Left ventricle myocardium inferior (tissue), 1 donor: ENCODE measurements at places on chromosomes 13 and 19. TPM values are rescaled to one million over a fixed set of nuclear protein-coding genes. Genes with fewer than 3 reads are reported as not detected.
A peak's percentile ranks its signal among the peaks of the same experiment; 100 is the strongest.

Gene CRLF1
- total RNA-seq = 20.0 TPM

Gene SYNE4
- 0.58 TPM for total RNA-seq

Gene ABHD8
- total RNA-seq = 11.7 TPM

Gene RAB8A
- 17.7 TPM for total RNA-seq

Gene MTUS2
- 101 TPM for total RNA-seq

Gene KLK10
- total RNA-seq = not detected

GRCh38 chr19:18441804-18442788 is 4.2 kb upstream of the ISYNA1 start:
- no peaks in the 10 kb centered on the region for H3K27me3 ChIP-seq
- peaks cover 38% of the 10 kb centered on the region for H3K36me3 ChIP-seq
- DNase-seq = no peak
- H3K27ac ChIP-seq = no peak overlapping the region

DNA sequence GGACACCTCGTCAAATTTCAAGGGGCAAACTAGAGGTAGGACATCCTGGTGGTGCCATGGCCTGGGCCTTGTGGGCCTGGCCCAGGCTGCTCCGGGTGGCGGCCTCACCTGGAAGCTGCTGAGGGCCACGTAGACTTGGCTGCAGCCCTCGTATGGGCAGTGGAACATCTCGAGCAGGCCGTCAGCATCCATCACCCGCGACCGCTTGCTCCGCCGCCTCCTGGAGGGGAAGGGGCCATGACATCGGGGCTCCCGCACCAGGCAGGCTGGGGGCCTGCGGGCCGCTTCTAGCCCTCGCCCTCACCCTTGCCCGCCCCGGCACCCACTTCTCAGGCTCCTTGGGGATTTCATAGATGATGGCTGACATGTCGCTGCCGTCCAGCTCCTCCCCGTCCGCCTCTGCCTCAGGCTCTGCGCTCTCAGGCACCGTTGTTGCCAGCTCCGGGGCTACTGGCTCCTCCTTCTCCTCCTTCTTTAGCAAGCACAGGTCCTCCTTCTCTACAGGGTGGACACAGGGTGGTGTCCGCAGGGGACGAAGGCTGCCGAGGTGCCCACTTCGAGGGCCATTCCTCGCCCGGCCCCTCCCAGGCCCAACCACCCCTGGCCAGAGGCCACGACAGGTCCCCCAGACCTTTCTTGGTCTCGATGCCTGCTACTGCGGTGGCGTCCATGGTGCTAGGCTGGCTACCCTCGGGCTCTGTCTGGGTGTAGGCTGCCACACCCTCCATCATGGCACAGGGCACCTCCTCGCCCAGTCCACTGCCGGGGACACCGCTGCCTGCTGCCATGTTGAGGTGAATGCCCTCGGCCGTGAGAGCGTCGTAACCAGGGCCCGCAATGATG is 6.0 kb upstream of the ELAVL3 start:
- H3K27me3 ChIP-seq = peaks cover 37% of the 10 kb centered on the region
- no peak for DNase-seq
- H3K4me3 ChIP-seq = no peak overlapping the region
- H3K4me1 ChIP-seq = peaks cover 16% of the 10 kb centered on the region
- H3K36me3 ChIP-seq = peaks cover 33% of the 10 kb centered on the region
- no peak overlapping the region for H3K27ac ChIP-seq

GRCh38 chr19:13099073-13099999 is 3.3 kb downstream of the LYL1 start:
- peaks cover 98% of the 10 kb centered on the region for H3K4me1 ChIP-seq
- H3K27me3 ChIP-seq = no peaks in the 10 kb centered on the region
- peaks cover 10% of the 10 kb centered on the region for H3K36me3 ChIP-seq
- DNase-seq = peak; percentile 81
- peak overlapping the region; percentile 70 for H3K4me3 ChIP-seq
- peak overlapping the region; percentile 97 for H3K27ac ChIP-seq

DNA sequence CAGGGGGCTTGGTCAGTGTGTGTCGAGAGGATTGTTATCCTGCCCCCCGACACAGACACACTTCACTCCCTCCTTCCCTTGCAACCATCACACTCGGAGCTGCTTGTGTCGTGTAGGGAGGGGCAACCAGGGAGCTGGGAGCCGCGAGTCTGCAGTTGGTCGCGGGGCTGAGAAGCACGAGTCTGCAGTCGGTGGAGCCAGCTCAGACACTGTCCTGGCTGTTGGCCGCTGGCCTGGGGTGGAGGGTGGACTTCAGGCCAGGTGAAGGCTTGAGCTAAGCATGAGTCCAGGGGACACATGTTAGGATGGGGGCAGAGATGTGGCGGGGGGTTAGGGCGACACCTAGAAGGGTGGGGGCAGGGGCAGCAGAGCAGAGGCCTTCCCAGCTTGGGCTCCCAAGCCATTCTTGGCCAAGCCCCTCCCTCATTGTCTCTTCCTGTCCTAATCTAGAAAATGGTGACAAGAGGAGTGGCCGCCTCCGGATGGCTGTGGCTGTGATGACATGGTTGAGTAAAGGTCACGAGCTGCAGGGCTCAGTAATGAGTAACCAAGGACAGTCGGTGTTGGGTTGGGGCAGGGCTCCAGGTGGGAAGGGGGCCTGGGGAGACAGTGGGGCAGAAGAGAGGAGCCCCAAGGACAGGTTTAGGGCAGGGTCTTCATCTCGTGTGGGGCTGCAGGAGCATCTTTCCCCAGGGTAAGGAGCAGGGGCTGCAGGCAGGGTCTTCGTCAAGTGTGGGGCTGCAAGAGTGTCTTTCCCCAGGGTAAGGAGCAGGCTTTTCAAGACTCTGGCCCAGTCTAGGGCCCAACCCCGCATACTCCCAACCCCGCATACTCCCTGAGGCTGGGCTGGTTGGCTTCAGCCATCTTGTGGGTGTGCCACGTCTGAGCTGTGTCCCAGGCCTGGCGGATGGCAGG is 8.6 kb downstream of the PPP5C start:
- no peak for DNase-seq
- H3K27ac ChIP-seq = peak overlapping the region; percentile 56
- H3K36me3 ChIP-seq = peaks cover 41% of the 10 kb centered on the region
- H3K4me1 ChIP-seq = peaks cover 70% of the 10 kb centered on the region
- H3K27me3 ChIP-seq = no peaks in the 10 kb centered on the region
- H3K4me3 ChIP-seq = no peak overlapping the region

DNA sequence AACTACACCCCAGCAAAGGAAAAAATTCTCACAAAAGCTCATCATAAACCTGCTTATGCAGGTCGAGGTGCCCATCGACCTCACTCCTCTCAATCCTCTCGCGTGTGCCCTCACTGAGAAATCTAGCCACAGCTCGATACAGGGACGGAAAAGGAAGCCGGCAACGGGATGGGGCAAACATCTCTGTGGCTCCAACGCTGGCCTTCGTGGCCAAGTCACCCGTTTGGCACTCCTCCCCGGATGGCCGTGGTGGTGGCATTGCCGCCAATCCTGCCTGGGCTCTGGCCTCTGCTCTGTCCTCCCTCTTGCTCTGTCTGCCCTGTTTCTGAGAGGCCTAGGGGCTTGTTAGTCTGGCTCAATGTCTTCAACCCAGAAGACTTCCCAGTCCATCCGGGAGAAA is 41.2 kb downstream of the ZNF146 start:
- peaks cover 9% of the 10 kb centered on the region for H3K4me1 ChIP-seq
- no peaks in the 10 kb centered on the region for H3K36me3 ChIP-seq
- no peak overlapping the region for H3K4me3 ChIP-seq

DNA sequence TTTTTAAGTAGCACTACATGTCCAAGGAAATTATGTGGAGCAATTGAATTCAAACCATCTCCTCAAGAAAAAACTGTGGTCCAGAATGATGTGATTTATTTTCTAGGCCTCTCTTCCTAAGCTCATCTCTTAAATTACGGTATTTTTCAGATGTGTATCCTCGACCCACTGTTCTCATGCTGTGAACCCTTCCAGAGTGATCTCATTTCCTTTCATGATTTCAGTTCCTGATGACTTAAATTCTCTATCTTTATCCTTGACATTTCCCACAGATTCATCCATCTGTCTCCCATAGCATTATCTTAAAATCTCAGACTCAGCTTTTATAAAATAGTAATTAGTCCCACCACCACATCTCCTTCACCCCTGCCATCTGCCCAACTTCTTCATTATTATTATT is 117.6 kb upstream of the SPRY2 start:
- no peak overlapping the region for H3K4me3 ChIP-seq
- H3K27ac ChIP-seq = peak overlapping the region; percentile 56
- no peaks in the 10 kb centered on the region for H3K27me3 ChIP-seq
- no peak for DNase-seq
- no peaks in the 10 kb centered on the region for H3K36me3 ChIP-seq

DNA sequence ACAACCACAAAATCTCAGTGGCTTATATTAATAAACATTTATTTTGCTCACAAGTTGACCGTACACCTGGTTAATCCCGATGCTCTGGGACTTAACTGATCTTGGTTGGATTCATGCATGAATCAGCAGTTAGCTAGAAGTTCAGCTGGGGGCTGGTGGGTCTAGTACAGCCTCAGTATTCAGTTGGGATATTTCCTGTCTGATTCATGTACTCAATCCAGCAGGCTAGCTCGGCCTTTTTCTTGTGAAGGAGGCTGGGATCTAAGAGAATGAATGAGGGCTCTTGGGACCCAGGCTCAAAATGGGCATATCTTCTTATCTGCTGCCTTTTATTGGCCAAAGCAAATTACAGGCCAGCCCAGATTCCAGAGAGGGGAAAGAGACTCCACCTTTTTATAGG is 178.8 kb downstream of the KCTD12 start:
- H3K4me1 ChIP-seq = peaks cover 23% of the 10 kb centered on the region
- no peak for DNase-seq

GRCh38 chr19:14520543-14520942 is 2.3 kb upstream of the DNAJB1 start:
- no peak overlapping the region for H3K4me3 ChIP-seq
- H3K36me3 ChIP-seq = peaks cover 16% of the 10 kb centered on the region
- DNase-seq = no peak
- no peak overlapping the region for H3K27ac ChIP-seq
- no peaks in the 10 kb centered on the region for H3K27me3 ChIP-seq

- H3K4me1 ChIP-seq = peaks cover 21% of the 10 kb centered on the region
- no peak overlapping the region for H3K27ac ChIP-seq
- peaks cover 23% of the 10 kb centered on the region for H3K27me3 ChIP-seq
- DNase-seq = no peak
- H3K36me3 ChIP-seq = no peaks in the 10 kb centered on the region
Observed at GRCh38 chr19:45477186-45477585, 9.4 kb downstream of the FOSB start.

GRCh38 chr19:30861919-30862318 is 487.3 kb downstream of the TSHZ3 start:
- DNase-seq = no peak
- no peak overlapping the region for H3K27ac ChIP-seq
- H3K4me1 ChIP-seq = no peaks in the 10 kb centered on the region
- peaks cover 43% of the 10 kb centered on the region for H3K27me3 ChIP-seq
- H3K4me3 ChIP-seq = no peak overlapping the region

DNA sequence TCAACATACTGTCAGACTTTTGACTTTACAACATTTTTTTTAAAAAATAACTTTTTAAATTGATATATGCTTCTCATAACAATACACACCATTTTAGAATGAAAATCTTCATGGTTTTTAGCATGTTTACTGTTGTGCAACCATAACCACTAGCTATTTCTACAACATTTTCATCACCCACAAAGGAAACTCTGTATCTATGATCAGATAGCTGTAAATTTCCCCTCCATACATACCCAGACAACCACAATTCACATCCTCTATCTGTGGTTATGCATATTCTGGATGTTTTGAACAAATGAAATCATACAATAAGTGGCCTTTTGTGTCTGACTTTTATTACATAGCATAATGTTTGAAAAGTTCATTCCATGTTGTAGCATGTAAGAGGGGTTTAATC is 1666.0 kb downstream of the EFNB2 start:
- no peak overlapping the region for H3K4me3 ChIP-seq
- no peaks in the 10 kb centered on the region for H3K4me1 ChIP-seq
- DNase-seq = no peak
- no peak overlapping the region for H3K27ac ChIP-seq
- H3K36me3 ChIP-seq = no peaks in the 10 kb centered on the region

DNA sequence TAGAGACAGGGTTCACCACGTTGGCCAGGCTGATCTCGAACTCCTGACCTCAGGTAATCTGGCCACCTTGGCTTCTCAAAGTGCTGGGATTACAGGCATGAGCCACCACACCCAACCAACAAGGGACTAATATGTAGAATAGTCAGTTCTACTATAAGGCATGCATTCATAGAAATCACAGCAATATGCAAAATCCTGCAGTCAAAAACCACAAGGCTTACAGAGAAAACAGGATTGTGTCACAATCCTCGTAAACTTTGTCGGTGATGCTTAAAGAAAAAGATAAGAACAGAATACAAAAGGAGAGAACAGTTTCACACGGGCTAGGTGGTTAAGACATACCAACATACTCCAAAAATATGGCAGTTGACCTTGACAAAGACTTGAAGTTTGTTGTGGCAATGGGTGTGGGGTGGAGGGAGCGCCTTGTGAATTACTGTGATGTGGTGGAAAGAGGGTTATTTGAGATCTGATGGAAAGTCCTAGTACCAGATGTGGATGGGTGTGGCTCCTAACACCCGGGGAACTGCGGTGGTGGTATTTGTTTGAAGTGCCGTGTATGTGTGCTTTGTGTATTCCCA is 12.4 kb downstream of the NOSIP start:
- H3K27ac ChIP-seq = no peak overlapping the region
- no peaks in the 10 kb centered on the region for H3K36me3 ChIP-seq
- H3K4me3 ChIP-seq = no peak overlapping the region
- H3K27me3 ChIP-seq = no peaks in the 10 kb centered on the region

GRCh38 chr13:44951184-44951583 is 38.1 kb downstream of the NUFIP1 start:
- no peaks in the 10 kb centered on the region for H3K27me3 ChIP-seq
- H3K4me3 ChIP-seq = no peak overlapping the region
- no peak for DNase-seq
- no peak overlapping the region for H3K27ac ChIP-seq

DNA sequence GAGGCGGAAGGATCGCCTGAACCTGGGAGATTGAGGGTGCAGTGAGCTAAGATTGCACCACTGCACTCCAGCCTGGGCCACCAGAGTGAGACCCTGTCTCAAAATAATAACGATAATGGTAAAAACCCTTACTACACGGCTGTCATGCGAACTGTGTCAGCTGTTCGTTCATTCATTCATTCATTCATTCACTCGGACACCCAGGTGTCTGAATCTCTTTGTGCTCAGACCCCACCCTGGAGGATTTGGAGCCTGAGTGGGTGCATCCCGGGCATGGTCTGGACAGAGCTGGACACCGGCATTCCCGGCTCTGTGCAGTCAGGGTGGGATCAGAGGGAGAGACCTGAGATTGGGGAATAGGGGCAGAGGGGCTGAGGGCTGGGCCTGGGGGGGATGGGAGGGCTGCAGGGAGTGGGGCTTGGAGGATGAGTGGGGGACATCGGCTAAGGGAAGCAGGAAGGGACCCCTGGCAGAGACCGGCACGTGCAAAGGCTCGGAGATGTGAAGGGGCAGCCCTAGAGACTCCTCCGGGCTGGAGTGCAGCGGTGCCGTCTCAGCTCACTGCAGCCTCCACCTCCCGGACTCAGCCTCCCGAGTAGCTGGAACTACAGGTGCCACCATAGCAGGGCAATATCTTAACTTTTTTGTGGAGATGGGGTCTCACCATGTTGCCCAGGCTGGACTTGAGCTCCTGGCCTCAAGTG is 31.6 kb upstream of the TCF3 start:
- peaks cover 98% of the 10 kb centered on the region for H3K27me3 ChIP-seq
- H3K4me1 ChIP-seq = no peaks in the 10 kb centered on the region
- DNase-seq = no peak
- no peak overlapping the region for H3K4me3 ChIP-seq
- no peak overlapping the region for H3K27ac ChIP-seq
- no peaks in the 10 kb centered on the region for H3K36me3 ChIP-seq
